ENCODE measurements at places on chromosomes 7 and 10. TPM values are rescaled to one million over a fixed set of nuclear protein-coding genes. Genes with fewer than 3 reads are reported as not detected.

GRCh38 chr10:43570971-43571370 is 3.4 kb downstream of the ZNF239 start:
- no peak for DNase-seq

GRCh38 chr10:125768219-125768855 is 7.3 kb downstream of the MMP21 start:
- DNase-seq = no peak

GRCh38 chr7:4884164-4884563 is 648 bp upstream of the RADIL start:
- no peak for DNase-seq

GRCh38 chr10:78742730-78743615 is 325.8 kb upstream of the ZMIZ1 start:
- no peak for DNase-seq

DNA sequence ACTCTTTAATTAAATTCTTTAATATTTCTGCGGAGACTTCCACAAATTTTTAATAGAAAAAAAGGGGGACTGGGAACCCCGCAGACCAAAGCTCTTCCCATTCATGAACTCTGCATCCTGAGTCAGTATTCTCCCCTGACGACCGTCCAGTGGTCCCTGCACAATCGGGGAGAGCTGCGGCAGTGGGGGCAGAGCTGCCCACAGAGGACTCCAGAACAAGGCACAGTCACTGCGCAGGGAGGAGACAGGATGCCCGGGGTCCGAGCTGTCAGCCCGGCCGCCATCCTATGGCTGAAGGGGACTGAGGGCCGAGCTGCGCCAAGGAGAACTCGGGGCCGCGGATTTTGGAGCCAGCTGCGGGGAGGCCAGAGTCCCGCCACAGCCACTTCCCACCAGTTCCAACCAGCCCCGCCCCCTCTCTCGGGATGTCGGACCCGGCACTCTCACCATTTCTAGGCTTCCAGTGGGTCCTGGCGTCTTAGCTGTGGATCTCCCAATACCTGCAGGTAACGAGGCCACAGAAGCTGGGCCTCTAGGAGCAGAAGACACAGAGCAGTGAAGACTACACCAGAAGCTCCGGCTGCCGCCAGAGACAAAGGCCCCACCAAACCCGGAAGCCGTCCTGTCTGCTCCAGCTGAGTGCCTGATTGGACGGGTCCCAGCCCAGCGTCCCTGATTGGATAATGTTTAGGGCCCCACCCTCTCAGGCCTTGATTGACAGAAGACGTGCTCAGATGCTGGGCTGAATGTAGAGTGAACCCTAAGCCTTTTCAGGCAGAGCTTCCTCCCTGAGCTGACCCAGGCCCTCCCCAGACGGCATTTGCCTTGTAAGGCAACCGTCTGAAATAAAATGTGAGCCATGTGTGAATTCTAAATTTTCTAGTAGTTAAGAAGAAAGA is at the start of gene ERV3-1:
Gene ERV3-1 (minus strand): TSS at position 594 of the 899 bp plus-strand sequence. CDS start 13,661 bp downstream, outside the sequence.
- peak; percentile 95 for DNase-seq

Gene PRSS2
- total RNA-seq = not detected

Gene AFAP1L2
- total RNA-seq = 13.5 TPM
